ENCODE measurements at places on chromosomes 5 and 9.

- no peak for DNase-seq
These were observed 9.7 kb downstream of the SLC12A7 start for GRCh38 chr5:1101961-1102713.

DNA sequence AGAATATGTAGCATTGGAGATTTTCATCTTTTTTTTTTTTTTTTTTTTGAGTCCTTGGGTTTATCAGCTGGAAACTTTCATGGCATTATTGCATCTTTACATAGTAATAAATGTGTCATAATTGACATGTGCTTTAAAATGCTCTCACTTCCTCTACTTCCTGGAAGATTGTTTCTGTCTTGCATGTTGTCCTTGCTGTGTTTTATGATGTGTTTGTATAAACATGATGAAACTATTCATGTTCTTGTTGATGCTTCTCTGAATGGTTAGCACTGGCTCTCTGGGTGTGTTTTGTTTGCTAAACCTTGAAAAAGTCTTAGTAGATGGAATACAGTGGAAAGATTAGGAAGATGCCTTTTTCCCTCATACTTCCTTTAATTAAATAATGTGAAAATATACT, 87.9 kb downstream of the IQGAP2 start:
- no peak for DNase-seq

- no peak for DNase-seq
These were observed 306.7 kb downstream of the NR2F1-AS1 start for GRCh38 chr5:93274291-93274690.

GRCh38 chr9:94511134-94511954, 43.5 kb upstream of the PCAT7 start:
- DNase-seq, result no peak

DNA sequence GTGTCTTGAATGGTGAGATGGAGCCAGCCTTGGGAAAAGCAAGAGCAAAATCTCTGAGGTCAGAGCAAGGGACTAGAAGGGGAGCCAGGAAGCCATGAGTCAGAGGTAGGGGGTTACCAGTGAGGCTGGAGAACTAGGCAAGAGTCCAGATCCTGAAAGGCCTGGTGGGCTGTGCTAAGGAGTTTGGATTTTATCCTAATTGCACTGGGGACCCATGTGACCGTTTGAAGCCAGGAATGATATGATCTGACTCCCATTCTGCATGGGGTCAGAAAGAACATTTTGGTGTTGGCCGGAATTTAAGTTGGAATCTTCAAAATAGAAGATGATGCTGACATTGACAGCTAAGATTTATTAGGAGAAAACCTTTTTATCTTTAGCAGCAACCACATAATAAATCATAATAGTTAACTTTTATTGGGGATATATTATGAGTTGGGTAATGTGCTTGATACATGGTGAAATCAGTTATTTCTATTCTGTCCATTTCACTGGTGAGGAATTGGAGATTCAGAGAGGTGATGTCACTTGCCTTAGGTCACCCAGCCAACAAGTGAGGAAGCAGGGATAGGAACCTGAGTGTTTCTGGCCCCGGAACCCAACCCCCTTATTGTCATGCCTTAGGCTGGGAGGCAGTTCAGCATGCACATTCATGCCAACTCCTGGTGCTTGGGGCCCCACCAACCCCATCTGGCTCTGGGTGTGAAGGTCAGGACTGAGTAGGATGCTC, 61.5 kb upstream of the RARS1 start:
- no peak for DNase-seq

GRCh38 chr9:89951675-89952074, 346.9 kb downstream of the GADD45G start:
- no peak for DNase-seq

DNA sequence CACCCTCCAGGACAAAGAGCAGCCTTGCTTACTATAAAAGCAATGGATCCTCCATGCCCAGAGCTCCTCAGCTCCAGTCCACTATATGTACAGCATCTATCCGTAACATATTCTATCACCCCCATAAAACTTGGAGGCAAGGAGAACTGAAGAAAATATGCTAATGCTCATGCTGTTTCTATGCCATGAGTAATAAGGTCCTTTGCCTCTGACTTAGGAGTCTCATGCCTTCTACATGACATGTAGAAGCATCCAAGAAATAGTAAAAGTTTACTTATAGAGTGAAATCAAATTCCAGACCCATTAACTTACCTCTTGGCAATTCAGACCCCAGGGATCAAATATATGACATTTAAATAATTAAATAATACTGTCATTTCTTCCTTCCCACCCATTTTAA, 33.7 kb downstream of the SSBP2 start:
- no peak for DNase-seq

- DNase-seq, result no peak
These were observed 41.0 kb downstream of the B4GALT1 start for GRCh38 chr9:33125871-33126823.

- no peak for DNase-seq
These were observed 13.5 kb downstream of the SDHA start for GRCh38 chr5:231661-232060.

GRCh38 chr9:103287361-103287760, 292.2 kb downstream of the CYLC2 start:
- DNase-seq, result no peak

DNA sequence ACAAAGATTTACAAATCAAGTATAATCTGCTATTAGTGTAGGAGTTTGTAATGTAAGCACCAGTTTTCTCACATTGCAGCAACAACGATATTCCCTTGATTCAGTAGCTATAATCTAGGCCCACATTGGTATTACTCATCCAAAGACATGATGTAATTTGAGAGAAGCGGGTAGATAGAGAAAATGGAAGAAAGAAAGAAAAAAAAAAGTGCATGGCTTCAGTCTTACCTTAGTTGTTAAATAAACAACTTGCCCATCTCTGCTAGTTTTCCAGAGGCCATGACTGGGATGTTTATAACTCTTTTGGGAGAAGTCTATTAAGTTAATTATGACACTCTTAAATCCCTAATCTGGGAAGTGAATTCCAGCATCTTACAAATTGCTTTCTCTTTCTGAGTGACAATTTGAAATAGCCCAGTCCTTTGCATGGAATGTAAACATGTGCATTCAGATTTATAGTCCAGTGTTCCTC, 2.8 kb downstream of the MELK start:
- DNase-seq, result no peak

DNA sequence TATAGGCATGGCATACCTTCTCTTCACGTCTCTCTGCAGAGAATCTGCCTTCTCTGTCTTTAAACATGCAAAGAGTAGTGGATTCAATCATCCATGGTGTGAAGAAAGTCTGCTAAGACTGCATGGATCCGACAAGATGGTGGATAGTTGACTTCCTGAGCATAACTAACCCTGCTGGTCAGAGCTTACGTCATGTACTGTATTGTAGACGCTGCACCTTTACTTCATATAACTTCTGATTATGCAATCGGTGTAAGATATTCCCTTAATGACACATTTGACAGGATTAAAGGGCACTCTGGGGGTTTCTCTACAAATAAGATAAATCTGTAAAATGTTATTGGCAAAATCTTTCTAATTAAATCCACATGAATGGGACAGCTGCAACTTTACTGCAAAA, 240.3 kb upstream of the NREP start:
- DNase-seq, result no peak

DNA sequence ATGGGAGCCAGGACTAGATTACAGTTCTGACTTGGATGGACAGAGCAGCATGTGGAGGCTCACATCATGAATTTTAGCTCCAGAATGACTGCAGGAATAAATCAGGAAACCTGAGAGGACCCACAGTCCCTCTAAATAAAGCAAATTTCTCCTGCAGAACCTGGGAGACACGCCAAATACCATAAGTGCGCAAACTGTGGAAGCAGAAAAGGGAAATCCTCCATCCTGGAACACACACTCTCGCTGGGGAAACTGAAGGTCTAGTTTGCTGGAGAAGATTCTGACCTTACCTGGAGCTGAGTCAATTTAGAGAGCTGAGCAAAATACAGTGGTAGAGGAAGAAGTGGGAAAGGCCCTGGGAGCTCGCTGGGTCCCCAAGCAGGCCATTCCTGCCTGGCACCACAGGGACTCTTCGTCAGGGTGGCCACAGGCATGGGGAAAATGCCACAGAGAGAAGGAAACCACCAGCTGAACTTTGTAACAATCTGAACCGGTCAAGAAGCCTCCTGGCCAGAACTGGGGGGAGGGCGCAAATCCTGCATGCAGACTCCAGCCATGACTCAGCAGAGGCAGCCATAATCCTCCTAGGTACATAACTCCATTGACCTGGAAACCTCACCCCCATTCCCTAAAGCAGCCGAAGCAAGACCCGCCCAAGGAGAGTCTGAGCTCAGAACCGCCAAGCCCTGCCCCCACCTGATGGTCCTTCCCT, 390.9 kb downstream of the LRRC70 start:
- no peak for DNase-seq

GRCh38 chr9:130414910-130415746, 29.6 kb upstream of the ASS1 start:
- no peak for DNase-seq

- DNase-seq, result no peak
These were observed 64.5 kb upstream of the ERBIN start for GRCh38 chr5:65861830-65862241.
